ENCODE measurements at places on chromosomes 2 and 18.

GRCh38 chr2:231110551-231110950, 14.3 kb downstream of the HTR2B start:
- DNase-seq = no peak

DNA sequence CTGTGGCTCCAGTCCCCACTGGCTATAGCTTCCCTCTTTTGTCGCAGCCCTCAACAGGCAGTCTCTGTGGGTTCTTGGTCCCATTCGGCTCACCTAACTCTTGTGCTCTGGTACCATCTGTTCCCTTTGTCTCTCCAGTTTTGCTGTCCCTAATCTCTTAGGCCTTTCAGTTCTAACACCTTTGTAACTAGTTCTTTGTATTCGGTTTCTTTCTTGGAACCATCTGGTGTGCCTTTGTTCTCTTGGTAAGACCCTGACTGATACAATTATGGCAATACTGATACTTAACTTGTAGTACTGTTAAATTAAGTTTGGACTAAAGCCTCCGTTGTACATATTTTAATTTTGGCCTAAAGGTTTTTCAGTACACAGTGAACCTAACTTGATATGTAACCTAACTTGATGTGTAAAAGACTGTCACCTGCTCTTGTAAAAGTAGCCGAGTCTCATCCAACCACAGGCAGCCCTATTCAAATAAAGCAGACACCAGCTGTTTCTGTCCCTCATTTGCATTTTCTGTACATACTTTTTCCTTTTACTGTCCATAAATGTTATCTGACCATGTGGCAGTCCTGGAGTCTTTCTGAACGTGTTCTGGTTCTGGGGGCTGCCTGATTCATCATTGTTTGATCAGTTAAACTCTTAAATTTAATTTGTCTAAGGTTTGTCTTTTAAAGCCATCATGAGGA, 4.8 kb upstream of the MRPL44 start:
- no peak for DNase-seq

DNA sequence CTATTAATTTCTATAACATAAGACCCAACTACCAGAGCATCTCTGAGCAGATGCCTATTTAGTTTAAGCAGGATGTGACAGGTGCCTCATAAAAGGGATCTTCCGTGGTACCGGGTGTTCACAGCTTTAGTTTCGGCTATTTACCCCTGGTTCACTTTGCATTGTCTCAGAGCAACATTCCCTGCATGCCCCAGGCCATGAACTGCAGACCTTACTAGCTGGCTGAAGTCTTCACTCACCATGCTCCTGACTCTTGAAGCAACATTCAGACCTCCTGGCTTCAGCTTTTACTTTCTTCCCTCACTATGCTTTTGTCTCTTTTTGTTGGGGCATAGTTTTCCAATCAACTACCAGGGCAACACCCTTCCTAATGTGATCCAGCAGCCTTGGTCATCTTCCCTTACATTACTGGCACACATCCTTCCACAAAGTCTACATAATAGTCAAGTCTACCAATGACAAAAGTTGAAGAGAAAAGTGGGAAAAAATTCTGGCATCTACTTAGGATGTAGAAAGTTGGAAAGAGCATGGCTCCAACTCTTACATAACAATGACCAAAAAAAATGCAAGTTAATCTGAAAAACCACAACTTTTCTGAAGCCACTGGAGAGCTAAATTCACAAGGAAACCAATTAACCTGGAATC, 99.2 kb downstream of the SESTD1 start:
- no peak for DNase-seq

- DNase-seq = no peak
Measured at GRCh38 chr2:1793001-1793867, 48.9 kb upstream of the PXDN start.

DNA sequence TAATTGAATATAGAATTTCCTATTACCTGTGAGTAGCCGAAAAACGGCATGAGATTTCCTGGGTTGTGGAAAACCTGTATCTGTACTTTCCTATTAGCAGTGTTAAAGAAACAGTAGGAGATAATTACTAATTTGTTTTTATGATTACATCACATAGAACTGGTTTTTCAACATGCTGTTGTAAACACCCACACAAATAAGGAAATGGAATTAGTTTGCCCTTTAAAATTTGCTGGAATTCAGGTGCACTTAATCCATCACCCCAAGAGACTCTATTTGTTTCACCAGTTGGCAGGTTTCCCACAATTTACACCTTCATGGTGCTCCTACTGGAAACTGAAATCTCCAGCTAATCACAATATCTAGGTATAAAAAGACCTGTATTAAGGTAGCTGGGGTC, 274.1 kb upstream of the SLC8A1 start:
- DNase-seq = peak; percentile 35

- no peak for DNase-seq
Measured at GRCh38 chr2:218980735-218981389, 4.1 kb downstream of the FEV start.

GRCh38 chr2:182018218-182018617, 32.6 kb downstream of the PPP1R1C start:
- DNase-seq = no peak

DNA sequence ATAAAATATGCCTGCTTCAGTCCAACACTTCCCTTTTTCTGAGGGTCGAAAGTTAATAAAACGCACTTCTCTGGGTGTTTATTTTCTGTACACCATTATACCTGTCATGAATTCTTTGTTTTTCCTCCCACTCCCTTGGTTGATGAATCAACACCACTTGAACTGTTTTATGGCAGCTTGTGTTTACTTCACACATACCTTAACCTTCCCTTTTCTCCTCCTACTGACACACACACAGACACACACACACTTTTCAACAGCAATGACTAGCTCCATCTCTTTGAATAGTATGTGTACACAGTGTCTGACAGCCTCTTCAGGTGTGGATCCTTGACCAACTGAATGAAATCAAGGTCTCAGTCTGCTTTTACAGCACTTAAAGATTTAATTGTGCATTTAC, 91.3 kb downstream of the SATB2 start:
- no peak for DNase-seq

GRCh38 chr18:36643061-36643460, 185.7 kb downstream of the TPGS2 start:
- DNase-seq = no peak

- no peak for DNase-seq
Measured at GRCh38 chr2:33354981-33355380, 121.5 kb upstream of the RASGRP3 start.

- DNase-seq = no peak
Measured at GRCh38 chr18:74288730-74289129, 3.0 kb downstream of the CYB5A start.

GRCh38 chr18:23462876-23463275, 9.8 kb downstream of the RIOK3 start:
- no peak for DNase-seq

DNA sequence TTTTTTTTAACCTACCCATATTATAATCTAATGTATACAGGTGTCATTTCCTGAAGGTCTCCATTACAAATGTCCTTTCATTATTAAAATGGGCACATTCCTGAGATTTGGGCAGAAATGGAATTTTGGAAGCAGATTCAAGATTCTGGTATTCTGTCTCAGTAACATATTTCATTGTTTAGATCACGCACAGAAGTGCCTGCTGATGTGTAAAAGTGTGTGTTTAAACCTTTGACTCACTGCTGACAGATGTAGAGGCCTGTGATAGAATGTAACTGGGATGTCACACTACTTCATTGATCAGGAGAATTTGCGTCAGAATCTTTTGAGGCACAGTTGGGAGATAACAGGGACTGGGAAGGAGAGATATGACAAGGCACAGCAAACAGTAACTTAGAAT, 276.8 kb upstream of the EPAS1 start:
- DNase-seq = no peak

GRCh38 chr2:238344517-238344916, 24.2 kb downstream of the TRAF3IP1 start:
- no peak for DNase-seq

DNA sequence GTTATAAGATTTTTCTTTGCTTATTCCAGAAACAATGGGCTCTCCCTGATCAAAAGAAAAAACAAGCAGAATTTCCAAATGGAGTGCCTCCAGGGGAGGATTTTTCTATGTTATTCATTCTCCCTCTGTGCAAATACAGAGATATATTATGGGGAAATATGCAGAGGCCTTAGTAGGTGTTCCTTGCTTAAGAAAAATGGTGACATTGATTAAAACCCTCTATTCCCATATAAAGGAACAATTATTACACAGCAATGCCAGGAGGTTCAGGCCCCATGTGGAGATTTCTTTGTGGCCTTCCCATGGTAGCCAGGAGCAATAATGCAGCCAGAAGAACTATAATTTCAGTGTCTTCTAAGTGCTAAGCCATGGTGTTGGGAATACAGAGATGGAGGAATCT, 255.9 kb upstream of the CXCR4 start:
- no peak for DNase-seq

- no peak for DNase-seq
Measured at GRCh38 chr2:128450211-128451024, 131.8 kb upstream of the HS6ST1 start.

DNA sequence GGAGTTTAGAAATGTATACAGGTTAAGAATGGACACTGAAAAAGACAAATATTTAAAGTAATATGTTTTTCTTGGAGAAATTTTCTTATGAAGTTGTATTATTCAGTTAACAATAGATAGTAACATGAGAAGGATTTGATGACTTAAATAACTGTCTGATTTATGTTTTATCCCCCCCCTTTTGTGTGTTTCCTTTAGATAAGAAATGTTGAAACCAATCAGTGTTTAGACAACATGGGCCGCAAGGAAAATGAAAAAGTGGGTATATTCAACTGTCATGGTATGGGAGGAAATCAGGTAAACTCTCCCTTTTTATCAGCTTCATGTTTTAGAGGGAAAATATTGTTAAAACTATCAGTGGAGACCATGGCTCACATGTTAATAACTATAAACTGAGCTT, 289.7 kb upstream of the KCNJ3 start:
- no peak for DNase-seq

DNA sequence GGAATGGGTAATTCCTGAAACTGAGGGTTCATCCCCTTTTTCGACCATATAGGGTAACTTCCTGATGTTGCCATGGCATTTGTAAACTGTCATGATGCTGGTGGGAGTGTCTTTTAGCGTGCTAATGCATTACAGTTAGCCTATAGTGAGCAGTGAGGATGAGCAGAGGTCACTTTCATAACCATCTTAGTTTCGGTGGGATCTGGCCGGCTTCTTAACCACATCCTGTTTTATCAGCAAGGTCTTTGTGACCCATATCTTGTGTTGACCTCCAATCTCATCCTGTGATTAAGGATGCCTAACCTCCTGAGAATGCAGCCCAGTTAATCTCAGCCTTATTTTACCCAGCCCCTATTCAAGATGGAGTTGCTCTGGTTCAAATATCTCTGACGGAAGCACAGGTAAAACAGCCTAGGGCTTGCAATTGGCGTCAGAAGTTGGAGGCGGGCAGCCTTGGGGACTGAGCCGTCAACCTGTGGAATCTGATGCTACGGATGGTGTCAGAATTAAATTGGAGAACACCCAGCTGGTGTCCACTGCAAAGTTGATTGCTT, 19.5 kb downstream of the RALBP1 start:
- no peak for DNase-seq

DNA sequence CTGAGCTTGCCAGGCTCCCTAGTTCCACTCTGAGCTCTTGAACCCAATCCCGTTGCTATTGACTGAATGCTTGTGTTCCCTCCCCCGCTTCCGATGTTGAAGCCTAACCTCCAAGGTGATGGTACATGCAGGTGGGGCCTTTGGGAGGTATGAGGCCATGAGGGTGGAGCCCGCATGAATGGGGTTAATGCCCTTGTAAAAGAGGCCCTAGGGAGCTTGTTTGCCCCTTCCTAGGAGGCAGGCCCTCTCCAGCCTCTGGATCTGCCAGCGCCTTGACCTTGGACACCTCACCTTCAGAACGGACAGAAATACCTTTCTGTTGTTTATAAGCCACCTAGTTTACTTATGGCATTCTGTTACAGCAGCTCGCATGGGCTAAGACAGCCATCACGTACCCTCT, 71.6 kb downstream of the TFCP2L1 start:
- no peak for DNase-seq

- DNase-seq = peak; percentile 66
Measured at GRCh38 chr18:55489034-55489986, 98.7 kb downstream of the TCF4 start.

Data from COR-L47 (cell line).